ENCODE measurements at places on chromosomes 3 and 15.

GRCh38 chr3:172550347-172550943 lies 27.2 kb upstream of the TNFSF10 start:
- DNase-seq, result peak; percentile 18

DNA sequence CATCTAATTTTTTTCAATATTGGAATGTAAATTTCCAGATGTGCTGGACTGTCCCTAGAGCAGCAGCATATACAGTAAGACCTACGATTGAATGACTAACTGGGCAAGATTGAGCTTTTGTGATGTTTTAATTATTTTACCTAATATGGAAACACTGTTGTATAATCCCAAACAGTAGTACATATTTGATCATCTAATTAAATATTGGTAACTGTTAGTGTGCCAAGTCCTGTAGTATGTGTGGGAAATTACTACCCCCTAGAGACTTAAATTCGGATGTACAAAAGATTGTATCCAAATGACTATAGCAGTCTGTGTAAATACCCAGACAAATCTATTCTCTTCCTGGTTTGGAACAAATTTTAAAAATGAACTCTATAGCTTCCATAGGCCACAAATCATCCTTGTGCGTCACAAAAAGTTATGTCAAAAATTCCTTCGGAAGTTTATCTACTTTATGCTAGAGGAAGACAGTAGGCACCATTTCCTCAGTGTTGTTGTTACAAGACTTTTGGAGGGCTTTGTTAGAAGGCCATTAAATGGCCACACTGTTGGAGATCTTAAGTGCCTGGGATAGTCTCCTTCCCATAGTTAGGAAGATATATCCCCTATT lies 41.6 kb downstream of the NKIRAS1 start:
- DNase-seq, result no peak

DNA sequence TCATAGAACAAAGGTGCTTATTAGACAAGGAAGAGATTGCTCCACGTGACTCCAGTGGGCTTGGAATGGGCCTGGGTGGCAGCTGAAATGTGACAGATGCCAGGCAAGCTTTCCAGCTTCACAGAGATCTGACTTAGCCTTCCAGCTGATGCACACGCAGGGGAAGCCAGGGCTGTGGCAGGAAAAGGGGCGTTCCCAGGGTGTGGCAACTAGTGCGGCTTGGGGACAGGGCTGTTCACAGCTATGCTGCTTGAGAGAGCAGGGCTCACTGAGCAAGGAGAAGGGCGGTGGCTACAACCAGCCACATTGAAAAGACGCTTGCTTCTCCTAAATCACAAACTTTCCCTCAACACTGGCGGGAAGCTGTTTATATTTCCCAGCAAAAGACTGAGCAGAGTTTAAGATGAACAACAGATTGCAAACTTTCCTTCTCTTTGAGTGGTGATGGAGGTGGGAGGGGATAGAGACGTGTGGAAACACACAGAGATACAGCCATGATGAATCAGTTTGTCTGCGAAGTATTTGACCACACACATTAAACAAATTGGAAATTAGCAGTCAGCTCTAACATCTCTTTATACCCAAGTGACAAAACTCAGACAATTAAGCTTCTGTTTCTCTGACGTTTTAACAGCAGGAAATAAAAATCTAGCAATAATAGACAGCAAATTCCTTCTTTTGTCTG lies 127.5 kb downstream of the BDH1 start:
- no peak for DNase-seq

DNA sequence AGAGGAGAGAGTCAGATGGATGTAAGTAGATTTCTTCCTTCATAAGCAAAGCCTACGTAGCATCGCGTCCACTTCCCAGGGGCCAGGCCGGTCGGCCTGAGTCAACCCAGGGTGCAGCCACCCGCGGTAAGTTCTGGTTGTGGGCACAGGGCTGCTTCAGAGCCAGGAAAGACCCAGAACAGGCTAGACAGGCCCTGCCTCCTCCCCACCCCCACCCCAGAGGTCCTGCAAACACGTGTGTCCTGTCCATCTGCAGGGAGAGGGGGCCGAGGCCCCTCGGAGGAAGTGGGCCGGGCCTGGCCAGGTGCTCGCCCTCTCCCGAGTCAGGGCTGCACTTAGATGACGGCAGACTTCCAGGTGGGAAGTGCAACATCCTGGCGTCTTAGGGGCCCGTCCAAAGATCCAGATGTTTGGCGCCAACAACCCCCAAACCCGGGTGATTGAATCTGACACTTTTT lies 100.8 kb upstream of the ALDH1A3 start:
- DNase-seq, result no peak

DNA sequence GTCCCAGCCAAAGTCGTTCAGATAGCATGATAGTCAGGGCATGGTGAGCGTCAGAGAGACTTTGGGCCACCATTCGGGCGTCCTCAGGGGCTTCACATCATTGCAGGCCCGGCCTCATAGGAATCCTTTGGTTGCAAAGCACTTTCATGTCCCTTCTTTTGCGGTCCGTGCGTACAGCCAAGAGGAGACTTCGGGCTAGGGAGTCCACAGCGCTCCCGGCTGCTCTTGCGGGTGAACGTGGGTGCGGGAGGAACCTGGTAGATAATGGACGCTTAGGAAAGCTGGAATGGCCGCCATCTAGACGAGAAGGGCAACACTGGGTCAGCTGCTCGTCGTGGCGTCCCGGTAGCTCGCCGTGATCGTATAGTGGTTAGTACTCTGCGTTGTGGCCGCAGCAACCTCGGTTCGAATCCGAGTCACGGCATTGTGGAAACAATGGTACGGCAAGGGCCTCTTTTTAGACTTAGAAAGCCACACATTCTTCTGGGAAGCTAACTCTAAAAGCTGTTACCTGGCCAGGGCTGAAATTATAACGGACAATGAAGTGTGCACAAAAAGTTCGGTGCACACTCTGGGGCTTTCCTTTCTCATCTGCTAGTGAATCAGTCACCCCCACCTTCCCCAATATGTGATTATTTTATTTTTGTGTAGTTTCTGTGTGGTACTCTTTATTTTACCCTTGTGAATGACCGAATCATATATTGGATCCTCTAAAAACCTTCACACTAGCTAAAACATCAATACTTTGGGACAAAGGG lies 13.2 kb upstream of the SHF start:
- peak; percentile 51 for DNase-seq

DNA sequence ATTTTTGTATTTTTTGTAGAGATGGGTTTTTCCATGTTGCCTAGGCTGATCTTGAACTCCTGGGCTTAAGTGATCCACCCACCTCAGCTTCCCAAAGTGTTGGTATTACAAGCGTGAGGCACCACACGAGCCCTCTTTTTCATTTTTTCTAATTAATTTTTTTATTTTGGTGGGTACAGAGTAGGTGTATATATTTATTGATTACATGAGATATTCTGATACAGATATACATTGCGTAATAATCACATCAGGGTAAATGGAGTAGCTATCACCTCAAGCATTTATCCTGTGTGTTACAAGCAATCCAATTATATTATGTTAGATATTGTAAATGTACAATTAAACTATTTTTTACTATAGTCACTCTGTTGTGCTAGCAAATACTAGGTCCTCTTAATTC lies 66.1 kb downstream of the WDR49 start:
- no peak for DNase-seq

- no peak for DNase-seq
Observed at GRCh38 chr3:78659386-78659987, 1108.3 kb downstream of the ROBO1 start.

DNA sequence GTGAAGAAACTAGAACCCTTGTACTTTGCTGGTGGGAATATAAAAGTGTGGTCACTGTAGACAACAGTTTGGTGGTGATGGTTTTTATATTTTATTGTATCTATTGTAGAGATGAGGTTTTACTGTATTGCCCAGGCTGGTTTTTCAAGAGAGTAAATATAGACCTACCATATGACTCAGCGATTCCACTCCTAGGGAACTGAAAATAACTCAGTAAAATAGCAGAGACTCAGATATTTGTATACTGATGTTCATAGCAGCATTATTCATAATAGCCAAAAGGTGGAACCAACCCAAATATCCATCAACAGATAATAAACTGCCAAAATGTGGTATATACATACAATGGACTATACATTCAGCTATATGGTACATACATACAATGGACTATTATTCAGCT lies 68.8 kb upstream of the IL12A start:
- no peak for DNase-seq

GRCh38 chr15:100775581-100776185 lies 103.9 kb upstream of the ALDH1A3 start:
- no peak for DNase-seq

DNA sequence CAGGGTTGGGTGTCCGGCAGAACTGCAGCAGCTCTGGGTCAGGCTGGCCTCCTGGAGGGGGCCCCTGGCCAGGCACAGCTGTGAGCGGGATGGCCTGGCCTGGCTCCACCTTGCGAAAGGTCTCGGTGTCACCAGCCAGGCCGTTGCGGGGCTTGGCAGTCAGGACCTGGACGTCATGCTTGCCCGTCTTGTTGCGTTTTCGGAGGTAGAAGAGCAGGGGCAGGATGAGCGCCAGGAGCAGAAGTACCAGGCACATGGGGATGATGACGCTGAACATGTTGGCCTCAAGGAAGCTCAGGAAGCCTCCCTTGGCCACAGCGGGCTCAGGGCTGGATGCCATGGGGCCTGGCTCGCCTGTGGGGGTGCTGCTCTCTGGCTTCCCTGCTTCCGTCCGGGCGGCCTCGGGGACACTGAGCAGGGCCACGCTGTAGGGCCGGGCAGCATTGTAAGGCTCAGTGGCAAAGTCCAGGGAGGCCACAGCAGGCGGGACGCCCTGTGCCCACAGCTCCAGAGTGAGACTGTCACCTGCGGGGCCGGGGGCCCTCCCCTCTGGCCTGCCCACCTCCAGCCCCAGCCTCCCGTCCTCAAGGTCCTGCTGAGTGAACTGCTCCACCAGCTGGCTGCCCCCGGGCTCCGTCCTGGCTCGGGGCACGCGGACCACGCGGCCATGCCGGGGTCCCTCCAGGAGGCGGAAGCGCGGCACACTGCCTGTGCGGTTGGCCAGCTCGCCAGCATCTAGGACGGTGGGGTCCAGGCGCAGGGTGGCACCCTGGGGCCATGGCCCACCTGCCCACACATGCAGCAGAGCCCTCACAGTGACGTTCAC lies 28.1 kb downstream of the SNX33 start:
- DNase-seq, result no peak

GRCh38 chr3:102194001-102194400 lies 240.8 kb upstream of the ZPLD1 start:
- DNase-seq, result no peak

GRCh38 chr3:116256843-116257485 lies 188.3 kb downstream of the LSAMP start:
- no peak for DNase-seq

DNA sequence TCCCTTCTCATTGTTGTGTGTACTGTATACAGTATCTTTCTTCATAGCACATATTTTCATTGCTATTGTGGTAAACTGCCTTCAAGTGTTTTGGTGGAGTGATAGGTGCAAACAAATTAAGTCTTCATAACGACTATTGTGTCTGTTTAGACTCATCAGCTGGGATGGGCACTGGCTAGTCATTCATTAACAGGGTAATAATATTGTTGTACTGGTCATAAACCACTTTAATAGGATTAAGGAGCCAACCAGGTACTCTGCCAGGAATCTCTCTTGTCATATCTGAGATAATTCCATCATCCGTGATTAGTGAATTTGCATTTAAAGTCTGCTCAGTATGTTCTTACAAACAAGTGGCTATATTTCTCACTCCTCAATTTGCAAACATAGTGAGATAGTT lies 10.2 kb upstream of the TMEM45A start:
- no peak for DNase-seq

- no peak for DNase-seq
Observed at GRCh38 chr3:169241991-169242707, 421.4 kb downstream of the MECOM start.

DNA sequence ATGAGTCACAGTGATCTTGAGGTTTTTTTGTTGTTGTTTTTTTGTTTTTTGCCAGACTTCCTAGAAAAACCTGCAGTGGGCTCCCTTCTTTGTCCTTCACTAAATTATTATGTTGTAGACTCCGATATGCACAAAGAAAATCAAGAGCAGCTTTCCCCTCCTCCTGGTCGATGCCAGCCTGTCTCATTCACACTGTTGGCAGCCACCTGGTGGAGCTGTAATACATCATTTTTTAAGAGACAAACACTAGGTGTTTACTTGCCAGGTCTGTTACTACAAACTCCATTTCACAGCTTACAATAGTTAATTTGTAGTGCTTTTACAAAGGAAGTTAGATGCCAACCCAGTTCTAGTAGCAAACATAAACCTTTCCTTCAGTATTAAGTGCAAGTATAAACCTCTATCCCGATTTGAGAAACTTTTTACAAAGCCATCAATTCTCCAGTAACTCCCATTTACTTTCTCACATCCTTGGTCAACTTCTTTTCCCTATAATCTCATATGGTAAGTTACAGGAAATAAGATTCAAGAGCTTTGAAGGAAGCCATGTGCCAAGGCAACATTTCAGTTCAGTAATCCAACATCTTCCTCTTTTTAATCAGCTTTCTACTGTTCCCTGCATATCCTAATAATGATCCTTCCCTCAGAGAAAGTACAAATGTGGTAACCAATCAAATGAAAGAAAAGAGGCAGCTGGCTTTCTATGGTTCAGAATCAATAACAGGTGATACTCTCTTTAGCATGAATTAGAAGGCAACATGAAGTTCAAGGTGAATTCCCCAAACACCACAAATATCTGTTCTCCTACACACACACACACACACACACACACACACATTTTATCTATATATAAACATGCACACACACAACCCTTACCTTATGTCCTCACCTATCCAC lies 14.0 kb downstream of the AAGAB start:
- peak; percentile 6 for DNase-seq

GRCh38 chr3:197398286-197398878 lies 100.0 kb upstream of the DLG1 start:
- no peak for DNase-seq

DNA sequence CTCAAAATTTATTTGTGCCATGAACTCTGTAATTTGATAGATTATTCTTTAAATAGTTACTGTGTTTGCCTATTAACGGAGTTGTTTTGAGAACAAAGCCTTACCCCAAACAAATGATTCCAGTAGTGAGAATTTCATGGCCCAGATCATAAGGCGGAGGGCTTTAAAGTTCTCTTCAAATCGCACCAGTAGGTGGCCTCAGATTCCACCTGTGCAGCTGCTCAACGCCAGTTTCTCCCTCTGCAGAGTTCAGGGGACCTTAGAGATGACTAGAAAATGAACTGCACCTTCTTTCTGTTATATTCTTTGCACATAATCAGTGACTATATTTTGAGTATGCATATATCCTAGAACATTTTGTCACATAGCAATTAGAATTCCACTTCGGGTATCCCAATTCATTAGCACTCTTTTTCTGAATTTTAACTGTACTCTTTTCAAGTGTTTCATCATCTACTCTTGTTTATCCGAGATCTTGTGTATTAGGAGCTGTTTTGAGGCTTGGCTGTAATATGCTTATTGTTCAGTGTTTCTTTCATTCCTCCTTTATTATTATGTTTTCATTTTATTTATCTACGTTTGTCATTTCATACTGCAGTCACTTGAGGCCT lies 232.6 kb upstream of the CHRM5 start:
- no peak for DNase-seq

DNA sequence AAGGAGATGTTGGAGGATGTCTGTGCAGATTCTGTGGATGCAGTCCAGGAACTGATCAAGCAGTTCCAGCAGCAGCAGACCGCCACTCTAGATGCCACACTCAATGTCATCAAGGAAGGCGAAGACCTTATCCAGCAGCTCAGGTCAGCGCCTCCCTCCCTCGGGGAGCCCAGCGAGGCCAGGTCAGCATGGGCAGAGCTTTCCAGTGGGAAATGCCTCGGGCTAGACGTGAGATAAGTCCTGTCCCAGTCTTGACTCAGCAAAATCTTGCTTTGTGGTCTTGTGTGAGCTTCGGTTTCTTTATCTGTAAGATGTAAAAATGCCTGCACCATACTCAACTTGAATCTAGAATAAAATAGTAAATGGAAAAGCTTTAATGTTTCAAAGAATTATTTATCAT lies 335.1 kb upstream of the UMPS start:
- DNase-seq, result no peak

Measured in effector CD4-positive, alpha-beta T cell (primary cell).